T-helper 9 cell (primary cell): ENCODE measurements at places on chromosomes 5 and 9.

DNA sequence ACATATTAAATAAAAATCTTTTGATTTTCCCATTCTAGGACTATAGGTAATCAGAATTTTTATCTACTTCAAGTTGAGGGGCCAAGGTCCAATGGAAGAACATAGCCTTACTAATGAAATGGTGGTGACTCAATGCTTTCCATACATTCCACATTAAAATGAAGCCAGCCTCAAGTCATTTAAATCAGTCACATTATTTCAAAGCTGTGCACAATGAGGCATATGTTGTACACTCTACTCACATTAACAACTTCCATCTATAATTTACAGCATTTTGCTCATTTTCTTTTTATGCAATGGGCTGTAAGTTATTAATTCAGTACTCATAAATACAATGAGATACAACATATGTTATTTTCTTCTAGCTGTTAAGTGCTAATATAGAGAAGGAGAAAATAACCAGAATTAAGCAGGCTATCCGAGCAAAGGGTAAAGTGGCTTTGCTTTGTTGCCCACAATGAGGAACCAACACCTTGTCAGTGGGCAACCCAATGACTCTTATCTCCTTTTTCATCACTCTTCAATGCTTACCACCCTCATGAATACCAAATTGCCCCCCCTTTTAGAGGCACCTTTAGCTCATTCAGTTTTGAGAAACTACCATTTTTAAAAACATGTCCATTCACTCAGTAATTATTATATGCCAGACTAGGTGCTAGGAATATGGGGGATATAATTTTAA lies 52.4 kb downstream of the TTLL11 start:
- no peak for DNase-seq

DNA sequence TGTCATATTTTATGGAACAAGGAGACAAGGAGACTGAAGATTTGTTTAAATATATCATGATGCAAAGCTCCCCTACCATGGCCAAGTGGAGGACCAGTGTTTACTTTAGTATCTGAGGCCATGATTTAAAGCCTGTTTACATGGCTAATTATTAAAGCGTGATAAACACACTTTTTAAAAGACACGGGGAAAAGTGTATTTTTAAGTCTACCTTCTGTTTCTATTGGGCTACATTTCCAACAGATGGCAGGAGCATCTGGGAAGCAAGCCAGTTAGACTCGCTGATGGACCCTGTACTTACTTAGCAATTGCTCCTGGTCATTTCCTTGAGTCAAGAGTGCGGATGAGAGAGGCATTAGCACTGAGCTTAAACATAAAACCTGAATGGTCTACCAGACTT lies 480.3 kb upstream of the SEMA6A start:
- DNase-seq, result no peak

DNA sequence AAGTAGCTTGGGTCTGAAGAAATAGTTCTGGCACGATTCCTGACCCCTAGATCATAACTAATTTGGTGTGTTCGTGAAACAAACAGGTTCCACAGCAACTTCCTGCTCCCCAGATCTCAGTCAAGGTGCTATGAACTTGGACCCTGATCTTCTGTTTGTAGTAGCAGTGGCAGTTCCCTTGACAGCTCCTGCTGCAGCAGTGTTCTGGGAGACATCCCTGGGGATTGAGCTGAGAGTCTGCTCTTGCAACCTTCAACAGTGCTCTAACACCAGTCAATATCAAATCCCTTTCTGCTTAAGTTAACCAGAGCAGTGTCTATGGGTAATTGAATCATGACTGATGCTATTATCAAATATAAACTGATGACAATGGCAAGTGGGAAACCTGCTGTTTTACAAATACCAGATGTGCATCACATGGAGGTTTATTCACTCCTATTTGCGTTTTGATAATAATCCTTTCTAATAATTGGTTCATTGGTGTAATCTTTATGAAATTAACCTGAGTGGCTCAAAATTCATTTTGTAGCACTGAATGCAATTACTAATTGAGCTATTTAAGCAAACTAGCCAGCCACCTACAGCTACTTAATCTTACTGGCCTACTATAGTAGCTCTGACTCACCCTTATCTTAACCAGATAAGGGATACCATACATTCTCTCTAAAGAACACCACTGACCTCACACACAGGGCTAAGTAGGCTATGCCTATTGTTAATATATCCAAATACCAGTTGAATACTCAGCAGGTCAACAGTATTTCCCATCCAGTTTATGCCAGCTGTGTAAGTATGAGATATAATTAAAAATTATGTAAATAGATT lies 21.9 kb downstream of the KDM4C start:
- no peak for DNase-seq

DNA sequence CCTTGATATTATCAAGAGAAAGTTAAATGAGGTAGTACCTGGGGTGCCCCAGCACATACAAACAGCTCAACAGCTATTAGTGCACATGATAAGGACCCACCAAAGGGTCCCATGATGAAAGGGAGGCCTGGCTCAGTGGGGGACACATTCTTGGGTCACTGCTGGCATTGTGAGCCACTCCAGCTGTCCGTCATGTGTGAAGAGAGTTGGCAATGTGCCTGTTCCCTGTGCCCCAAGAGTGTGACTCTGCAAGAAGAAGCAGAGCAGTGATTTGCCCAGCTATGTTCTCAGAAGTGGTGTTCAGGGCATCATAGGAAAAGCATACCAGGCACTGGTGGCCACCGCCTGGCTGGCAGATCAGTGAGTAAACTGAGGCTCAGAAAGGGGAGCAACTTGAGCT lies 37.1 kb upstream of the TDRD7 start:
- no peak for DNase-seq

- no peak for DNase-seq
Observed at GRCh38 chr5:89156226-89156625, 273.2 kb upstream of the MEF2C start.

DNA sequence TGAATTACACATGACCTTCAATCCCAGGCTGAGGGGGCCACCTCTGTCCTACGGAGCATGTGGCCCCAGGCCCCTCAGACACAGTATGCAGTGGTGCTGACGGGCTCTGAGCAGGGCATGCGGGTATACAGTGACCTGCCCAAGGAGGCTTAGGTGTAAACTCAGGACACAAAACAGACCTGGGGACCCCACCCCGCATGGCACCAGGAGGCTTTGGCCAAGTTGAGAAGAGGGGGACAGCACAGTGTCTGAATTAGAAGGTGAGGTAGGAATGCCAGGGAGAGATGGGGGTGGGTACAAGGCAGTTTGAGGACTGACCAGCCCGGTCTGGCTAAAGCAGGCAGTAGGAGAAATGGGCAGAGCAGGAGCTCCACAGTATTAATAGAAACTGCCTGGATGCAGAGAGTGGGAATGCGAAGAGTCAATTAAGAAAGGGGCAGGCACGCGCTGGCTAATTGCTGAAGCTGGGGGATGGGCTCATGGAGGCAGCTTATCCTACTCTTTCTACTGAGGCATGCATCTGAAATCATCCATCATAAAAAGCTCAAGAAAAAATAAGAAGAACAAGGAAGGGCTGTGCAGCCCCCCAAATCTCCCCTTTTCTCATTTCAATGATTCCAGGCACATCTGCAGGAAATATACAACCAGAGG lies 109.0 kb downstream of the GABBR2 start:
- no peak for DNase-seq

- DNase-seq, result no peak
Observed at GRCh38 chr5:63570752-63571151, 391.5 kb downstream of the HTR1A start.

DNA sequence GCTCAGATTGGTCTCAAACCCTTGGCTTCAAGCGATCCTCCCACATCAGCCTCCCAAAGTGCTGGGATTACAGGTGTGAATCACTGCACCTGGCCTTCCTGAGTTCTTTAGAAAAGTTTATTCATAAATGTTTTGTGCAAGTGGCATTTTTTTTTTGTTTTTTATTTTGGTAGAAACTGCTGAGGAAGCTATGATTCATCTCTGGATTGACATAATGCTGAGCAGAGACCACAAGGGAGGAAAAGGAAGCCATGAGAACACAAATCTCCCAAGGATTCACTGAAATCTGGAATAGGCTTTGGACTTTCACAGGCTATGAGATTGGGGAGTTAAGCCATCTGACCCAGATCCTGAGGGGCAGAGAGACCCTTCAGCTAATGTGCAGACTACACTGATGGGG lies 3.4 kb upstream of the SLC46A2 start:
- DNase-seq, result no peak
